NCI-H1048 (cell line): ENCODE measurements at places on chromosomes 13 and 19.

DNA sequence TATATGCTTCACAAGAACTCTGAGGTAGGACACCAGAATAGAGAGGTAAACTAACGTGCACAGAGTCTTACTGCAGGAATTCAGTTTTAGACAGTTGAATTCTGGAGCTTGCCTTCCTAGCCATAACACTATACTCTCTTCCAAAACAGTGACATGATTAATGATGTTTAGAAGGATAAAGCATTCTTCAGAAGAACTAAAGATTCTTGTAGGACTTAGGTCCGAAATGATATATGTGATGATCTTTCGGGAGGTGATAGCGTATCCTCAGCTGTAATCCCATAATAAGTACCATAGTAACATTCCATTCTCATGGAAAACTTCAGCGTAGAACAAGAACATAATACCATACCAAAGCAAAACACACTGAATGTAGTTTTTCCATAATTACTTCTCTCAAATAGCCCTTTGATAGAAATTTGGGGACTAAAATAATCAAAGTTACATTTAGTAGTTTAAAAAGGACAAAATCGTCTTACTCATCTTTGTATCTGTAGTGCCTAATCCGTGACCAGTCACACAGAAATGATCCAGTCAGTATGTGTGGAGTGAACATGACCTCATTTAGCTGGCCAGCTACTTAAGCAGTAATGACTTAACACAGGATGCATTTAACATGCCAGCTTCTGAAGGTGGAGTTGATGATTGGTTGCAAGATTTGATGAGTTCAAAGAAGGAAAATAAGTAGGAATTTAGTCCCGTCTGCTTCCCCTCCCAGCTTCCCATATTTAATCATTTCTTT is 38.4 kb downstream of the PIBF1 start:
- no peak for DNase-seq

DNA sequence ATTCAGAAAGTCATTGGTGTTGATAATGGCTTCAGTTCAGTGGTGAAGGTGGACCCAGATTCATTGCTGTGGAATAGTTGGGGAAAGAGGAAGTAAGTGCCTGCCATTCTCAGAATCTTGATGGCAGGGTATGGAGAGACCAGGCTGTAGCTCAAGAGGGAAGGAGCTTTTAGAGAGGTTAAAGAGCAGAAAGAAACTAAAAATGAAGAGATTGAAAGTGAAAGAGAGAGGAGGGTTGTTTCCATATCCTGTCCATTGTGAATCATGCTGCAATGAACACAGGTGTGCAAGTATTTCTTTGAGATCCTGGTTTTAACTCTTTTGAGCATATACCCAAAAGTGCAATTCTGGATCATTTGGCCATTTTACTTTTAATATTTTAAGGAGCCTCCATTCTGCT is 12.5 kb downstream of the GJB6 start:
- DNase-seq, result no peak

DNA sequence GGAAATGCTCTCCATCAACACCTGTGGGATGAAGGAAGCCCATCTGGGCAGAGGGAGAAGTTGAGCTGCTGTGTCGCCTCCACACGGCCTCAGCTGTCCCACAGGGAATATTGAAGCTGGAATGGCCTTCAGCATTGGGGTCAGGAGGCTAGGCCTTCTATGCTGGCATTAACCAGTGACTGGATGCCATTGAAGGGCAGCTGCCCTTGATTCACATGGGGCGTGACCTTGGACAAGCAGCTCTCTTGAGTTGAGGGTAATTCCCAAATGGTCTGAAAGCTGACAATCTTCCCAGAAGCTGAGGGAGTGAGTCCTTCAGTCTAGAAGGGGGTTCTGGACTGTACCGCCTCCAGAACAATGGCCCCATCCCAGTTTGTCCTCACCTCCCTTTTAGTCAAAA is 6.7 kb downstream of the BCL3 start:
- no peak for DNase-seq

DNA sequence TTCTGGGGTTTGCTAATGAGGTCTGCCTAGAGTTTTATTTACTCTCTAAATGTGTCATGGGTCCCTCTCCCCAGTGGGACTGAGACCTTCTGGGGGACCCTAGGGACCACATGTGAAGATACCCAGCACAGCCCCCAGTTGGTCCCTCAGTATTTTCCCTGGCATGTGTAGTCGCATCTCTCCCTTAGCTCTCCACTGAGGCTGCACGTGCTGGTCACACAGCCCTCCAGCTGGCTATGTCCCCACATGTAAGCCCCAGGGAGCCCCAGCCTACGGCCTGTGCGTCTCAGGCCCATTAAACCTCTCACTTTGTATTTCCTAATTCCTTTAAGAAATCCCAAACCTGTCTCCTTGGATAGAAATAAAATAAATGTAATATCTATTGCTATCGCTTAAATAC is 189.6 kb upstream of the TSHZ3 start:
- DNase-seq, result no peak
